Kidney epithelial cell (primary cell): ENCODE measurements at places on chromosomes 3 and 15.

DNA sequence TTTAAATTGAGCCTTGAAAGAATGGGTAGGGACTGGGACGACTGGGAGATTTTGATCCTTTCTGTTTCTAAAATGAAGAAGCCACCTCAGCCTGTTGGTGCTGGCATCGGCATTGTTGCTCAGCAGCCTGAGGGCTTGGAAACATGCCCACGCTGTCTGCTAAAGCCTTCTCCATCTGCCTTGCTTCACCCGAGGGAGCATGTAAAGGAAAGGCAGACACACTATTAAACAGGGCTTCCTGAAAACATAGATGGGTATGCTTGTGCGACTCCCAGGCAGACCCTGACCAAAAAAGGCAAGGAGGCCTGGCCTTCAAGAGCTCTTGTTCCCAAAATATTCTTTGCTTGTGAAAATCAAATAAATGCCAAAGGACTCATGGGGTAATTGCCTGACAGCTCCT, 84.2 kb upstream of the SLC4A7 start:
- no peak for DNase-seq

DNA sequence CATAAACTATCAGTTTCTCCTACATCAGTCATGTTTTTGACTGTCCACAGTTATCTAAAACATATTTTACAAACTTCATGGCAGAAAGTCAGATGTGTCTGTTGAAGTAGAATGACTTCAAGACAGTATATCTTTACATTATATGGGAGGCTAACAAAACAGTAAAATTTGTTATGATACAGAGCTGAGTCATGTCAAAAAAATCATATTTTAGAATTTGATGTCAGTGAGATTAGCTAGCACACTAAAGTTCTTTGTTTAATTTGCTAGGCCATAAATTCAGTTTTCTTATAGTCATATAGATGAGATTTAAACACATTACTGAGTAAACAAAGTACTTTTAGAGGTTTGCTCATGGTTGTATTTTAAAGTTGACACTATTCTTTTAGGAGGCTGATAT, 80.3 kb upstream of the IGSF10 start:
- no peak for DNase-seq

DNA sequence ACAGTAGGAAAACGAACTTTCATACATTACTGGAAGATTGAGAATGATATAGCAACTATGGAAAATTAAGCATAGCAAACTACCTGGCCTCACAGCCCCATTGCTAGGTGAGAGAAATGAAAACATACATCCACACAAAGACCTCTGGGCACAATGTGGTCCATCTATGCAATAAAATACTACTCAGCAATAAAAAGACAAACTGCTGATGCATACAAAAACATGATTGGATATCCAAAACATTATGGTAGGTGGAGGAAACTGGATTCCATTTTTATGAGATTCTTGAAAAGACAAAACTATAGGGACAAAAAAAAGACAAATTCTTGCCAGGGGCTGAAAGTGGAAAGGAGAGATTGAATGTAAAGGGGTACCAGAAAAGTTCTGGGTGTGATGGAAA, 308.8 kb downstream of the OCA2 start:
- no peak for DNase-seq

GRCh38 chr3:33732394-33732793, 14.3 kb upstream of the CLASP2 start:
- DNase-seq: no peak
